Fibroblast of lung (primary cell): ENCODE measurements at places on chromosomes 1 and 21. TPM values are rescaled to one million over a fixed set of nuclear protein-coding genes. Genes with fewer than 3 reads are reported as not detected.

The FCRLB gene
- total RNA-seq: 0.77 and 1.2 TPM in 2 replicates

DNA sequence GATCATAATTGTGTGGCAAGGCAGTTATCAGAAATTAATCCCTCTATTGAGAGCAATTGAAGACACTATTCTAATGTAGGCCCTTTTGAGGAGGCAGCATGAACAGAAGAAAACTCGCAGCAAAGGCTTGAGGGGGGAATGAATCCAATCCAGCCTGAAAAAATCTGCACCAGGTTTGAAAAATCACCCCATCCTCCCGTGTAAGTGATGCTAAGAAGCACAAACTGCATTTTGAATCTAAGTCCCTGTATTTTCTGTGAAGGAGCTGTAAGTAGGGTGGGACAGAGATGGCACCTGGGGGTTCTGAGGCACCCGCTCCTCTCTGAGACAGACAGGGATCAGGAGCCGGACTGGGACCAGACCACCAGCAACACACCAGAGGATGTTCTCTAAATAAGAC lies at the start of gene CRB1:
CRB1 (plus strand) TSS at position 241 of the 400 bp plus-strand sequence. CDS start 161 bp downstream, outside the sequence.
- DNase-seq: peak; percentile 10

The SLC5A9 gene
- total RNA-seq: not detected in 2 replicates

GRCh38 chr1:94325377-94326302 lies 88.3 kb upstream of the ARHGAP29 start:
- peak; percentile 93 for DNase-seq

The WNT4 gene
- total RNA-seq: under 0.01 TPM in 1 of 2 replicates, not detected in the other

DNA sequence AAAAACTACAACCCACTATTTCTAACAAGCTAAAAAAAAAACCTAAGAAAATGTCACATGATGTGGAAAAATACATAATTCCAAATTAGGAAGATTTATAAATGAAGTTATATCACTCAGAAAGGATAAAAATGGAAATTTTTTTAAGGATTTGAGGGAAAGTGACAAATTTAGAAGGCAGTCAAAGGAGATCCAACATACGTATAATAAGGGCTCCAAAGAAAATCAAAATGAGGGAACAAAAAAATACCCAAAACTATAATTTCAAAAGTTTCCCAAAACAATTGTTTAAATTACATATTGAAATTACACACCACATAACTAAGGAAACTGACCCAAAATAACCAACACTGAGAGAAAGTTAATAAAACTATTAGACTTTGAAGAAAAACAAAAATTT lies 381.1 kb upstream of the KAZN start:
- DNase-seq: peak; percentile 3

DNA sequence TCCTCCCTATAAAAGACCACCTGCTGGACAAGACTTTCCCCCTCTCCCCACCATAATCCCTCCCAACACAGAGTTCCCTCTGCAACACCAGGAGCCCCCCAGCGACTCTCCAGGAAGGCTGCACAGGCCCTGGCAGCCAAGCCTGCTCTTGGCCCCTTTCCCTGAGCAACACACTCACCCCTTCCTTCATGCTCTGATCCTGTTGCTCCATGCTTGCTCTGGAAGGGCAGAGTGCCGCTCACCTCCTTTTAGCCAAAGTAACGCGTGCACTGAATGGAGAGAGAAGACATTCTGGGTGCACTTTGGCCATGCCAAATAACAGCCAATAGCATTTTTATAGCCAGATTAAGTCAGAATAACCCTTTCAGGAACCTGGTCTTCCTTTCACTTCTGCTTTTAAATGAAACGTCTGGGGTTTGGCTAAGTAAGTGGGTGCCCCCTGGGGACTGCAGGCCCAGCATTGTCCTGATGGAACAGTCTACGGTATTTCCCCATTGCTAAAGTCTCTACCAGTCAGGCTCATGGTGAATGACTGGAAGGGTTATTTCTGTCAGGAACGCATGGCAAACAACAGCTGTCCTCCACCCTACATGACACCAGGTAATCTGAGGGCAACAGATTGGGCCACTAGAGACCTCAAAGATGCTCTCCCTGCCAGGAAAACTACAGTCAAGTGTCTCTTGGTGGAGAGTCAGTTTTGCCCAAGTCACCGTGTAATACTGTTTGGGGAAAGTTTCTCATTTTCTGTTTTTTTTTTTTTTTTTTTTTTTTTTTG lies at the start of gene SLC2A5:
SLC2A5 (minus strand) TSS at position 310 of the 775 bp plus-strand sequence; CDS start at position 211, 99 bp downstream.
- DNase-seq: peak; percentile 26

- DNase-seq: no peak
Observed at GRCh38 chr1:199747984-199748383, 279.5 kb upstream of the NR5A2 start.

GRCh38 chr1:50659107-50659662 lies 235.9 kb upstream of the DMRTA2 start:
- DNase-seq: no peak

DNA sequence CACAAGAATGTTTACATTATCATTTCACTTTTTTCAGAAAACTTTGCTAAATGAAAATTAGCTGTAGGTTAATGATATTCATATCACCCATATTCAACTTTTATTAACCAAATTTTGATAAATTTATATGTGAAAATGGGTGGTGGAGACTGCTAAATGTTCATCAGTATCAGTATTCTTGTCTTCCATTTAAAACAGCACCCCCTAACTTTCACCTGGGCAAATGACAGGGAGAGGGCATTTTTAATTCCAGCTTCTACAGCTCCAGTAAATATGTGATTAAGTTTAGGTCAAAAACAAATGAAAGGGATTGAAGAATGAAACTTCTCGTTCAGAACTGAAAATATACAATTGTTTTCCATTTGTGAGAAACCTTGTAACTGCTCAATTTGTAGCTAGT lies 722.2 kb downstream of the KCNT2 start:
- no peak for DNase-seq

The S100A8 gene
- total RNA-seq: not detected in 2 replicates

GRCh38 chr1:232684371-232685105 lies 54.6 kb upstream of the SIPA1L2 start:
- peak; percentile 75 for DNase-seq

The IRF2BP2 gene
- 71.8 and 113 TPM in 2 replicates for total RNA-seq

GRCh38 chr21:38832664-38833063 lies 26.9 kb downstream of the ETS2 start:
- no peak for DNase-seq

- peak; percentile 60 for DNase-seq
Observed at GRCh38 chr1:86258101-86258500, 101.5 kb upstream of the COL24A1 start.

The SLC35F3 gene
- total RNA-seq: not detected in 2 replicates

The ANKRD35 gene
- total RNA-seq: 2.3 and 4.5 TPM in 2 replicates

The TMEM125 gene
- total RNA-seq: not detected in 2 replicates

GRCh38 chr1:182229921-182230491 lies 161.6 kb downstream of the GLUL start:
- DNase-seq: peak; percentile 5

DNA sequence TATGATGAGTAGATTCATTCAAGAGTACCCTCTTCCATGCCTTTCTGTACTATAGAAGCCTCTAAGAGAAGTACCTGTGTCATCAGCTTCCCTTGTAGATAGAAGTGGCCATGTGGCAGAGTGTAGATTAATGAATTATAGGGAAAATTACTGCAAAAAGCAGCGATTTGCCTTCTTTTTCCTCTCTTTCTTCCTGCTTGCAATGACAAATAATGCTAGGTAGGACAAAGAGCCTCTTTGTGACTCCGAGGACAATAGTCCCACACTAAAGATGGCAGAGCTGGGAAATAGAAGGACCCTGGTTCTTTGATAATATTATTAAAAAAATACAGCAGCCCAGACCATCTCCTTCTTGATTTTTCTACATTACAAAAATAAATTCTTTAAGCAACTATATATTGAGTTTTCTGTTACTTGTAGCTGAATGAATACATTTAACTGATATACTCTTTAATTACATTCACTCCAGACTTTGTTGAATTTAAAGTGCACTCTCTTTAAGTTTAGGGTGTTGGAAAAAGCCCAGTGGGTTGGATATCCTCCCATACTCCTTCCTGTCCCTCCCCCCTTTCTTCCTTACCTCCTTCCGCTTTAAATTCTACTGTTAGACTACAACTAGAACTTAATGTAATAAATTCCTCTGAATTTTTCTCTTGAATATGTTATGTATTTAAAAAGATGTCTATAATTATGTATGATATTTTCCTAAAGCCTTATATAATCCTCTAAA lies 198.2 kb upstream of the APP start:
- no peak for DNase-seq

The FCRL6 gene
- not detected in 2 replicates for total RNA-seq

DNA sequence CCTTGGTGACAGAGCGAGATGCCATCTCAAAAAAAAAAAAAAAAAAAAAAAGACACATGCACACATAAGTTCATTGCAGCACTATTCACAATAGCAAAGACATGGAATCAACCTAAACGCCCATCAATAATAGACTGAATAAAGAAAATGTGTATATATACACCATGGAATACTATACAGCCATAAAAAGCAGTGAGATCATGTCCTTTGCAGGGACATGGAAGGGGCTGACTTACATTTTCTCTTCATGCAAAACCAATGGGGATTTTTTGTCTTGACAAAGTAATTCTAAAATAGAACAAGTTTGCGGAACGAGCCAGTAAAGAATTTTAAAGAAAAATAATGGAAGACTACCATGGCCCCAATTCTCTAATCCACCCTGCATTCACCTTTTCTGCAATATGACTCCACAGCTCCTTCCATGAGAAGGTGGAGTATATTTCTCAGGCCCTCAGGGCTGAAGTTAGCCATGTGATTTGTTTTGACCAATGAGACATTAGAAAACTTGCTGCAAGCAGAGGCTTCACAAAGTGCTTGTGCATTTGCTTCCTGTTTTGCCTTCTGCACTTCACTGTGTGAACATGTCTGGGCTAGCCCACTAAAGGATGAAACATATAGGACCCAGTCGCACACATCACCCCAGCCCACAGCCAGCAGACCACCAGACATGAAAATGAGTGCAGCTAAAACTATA lies 78.8 kb upstream of the NR5A2 start:
- peak; percentile 12 for DNase-seq

DNA sequence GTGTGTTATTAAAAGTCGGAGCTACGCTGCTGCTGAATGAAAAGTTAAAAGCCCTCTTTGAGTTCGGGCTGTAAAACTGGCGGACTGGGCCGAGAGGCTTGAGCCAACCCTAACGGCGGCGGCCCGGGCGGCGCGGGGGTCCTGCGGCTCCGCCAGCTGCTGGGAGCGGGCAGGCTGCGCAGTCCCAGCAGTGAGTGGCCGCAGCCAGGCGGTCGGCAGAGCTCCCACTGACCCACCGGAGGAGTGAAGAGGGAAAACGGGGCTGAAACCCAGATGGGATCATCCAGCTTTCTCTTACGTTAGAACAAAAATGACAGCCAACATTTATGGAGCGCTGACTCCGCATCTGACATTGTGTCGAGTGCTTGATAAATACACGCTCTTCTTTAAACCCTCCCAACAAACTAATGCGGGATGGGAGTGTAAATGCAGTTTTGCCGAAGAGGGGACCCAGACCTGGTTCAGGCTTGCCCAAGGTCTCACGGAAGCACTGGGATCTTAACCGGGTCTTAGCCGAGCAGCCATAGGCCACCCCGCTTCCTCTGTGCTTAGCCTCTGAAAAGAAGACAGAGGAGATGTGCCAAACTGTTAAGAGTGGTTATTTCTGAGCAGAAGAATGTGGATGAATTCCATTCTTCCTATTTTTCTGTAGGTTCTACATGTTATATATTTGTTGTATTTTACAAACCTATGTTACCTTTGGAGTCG lies 3.5 kb downstream of the GRHL3 start:
- peak; percentile 23 for DNase-seq

DNA sequence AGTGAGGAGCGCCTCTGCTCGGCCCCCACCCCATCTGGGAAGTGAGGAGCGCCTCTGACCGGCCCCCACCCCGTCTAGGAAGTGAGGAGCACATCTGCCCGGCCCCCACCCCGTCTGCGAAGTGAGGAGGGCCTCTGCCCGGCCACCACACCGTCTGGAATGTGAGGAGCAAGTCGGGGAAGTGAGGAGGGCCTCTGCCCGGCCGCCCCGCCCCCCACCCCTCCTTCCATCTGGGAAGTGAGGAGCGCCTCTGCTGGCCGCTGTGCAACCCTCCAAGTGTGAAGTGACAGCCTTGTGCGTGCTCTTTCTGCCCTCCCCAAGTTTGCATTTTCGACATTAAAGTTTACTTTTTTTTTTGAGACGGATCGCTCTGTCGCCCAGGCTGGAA lies 5.1 kb upstream of the ZZZ3 start:
- peak; percentile 14 for DNase-seq

The MIXL1 gene
- total RNA-seq: not detected in 2 replicates

The OLFML2B gene
- 3.3 and 5.1 TPM in 2 replicates for total RNA-seq

DNA sequence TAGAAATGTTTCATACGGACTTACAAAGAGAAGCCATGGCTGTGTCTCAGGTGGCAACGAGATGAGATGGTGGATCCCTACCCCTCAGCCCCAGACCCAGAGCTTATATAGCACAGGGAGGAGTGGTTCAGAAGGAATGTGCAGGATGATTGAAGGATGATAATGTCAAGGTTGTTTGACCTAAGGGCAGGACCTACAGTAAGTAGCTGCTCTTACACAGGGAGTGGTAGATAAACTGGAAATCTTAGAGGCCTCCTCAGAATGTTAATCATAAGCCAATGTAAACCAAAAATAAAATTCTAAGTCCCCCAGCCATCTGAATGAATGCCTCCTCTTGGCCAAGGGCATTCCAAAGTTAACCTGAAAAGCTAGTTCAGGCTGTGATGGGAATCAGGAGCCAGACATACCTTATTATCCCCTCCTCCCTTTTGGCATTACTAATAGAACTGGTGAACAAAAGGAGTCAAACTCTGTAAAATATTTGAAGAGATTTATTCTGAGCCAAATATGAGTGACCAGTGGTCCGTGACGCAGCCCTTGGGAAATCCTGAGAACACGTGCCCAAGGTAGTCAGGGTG lies 45.8 kb upstream of the PDE9A start:
- DNase-seq: no peak

- no peak for DNase-seq
Observed at GRCh38 chr1:155016231-155016831, 13.7 kb downstream of the ZBTB7B start.

- DNase-seq: no peak
Observed at GRCh38 chr21:16370186-16370585, 640.4 kb downstream of the USP25 start.

The KCNE2 gene
- total RNA-seq: 0.17 TPM in 1 of 2 replicates, not detected in the other

- DNase-seq: no peak
Observed at GRCh38 chr1:201470581-201470980, 1.6 kb upstream of the PHLDA3 start.

GRCh38 chr1:64476251-64476952 lies 6.5 kb downstream of the CACHD1 start:
- peak; percentile 77 for DNase-seq

GRCh38 chr1:205074513-205074912 lies 9.7 kb downstream of the TMEM81 start:
- no peak for DNase-seq

GRCh38 chr21:46554431-46555224 lies 50.3 kb downstream of the S100B start:
- DNase-seq: no peak

DNA sequence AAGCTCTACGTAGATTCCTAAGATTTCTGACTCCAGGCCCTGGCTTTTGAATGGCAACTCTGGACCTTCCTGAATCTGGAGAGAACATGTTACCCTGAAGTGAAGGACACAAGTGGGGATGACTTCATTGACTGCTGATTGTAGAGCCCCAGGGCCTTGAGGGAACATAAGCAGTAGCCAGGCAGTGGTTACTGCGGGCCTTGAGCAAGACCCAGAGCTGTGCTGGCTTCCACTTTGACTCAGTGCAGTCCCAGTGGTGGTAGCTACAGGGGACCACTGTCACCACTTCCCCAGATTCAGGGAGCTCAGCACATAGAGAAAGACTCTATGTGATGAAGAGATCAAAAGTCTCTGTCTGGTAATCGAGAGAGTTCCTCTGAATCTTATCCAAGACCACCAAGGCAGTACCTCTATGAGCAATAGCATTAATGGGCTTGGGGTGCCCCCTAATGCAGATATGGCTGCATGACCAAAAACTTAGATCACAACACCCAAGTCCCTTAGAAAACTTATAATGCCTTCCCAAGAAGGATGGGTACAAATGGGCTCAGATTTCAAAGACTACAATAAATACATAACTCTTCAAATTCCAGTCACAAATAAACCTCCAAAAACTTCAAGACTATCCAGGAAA lies 1278.3 kb downstream of the AMY1C start:
- DNase-seq: no peak
